ENCODE measurements at places on chromosomes 1 and 21.

- no peak for DNase-seq
Measured at GRCh38 chr1:36638268-36638667, 155.6 kb upstream of the CSF3R start.

- no peak for DNase-seq
Measured at GRCh38 chr1:177958092-177958491, 11.8 kb downstream of the SEC16B start.

GRCh38 chr1:15246960-15247614, at the start of gene FHAD1:
Gene FHAD1 (plus strand): TSS chr1:15247223. CDS start chr1:15251785, 4,562 bp downstream.
- DNase-seq = peak; percentile 5

GRCh38 chr21:46100020-46100419, 2.1 kb downstream of the COL6A2 start:
- no peak for DNase-seq

GRCh38 chr1:243896313-243896712, 46.3 kb upstream of the AKT3 start:
- DNase-seq = no peak

- peak; percentile 79 for DNase-seq
Measured at GRCh38 chr1:147084273-147085096, 87.8 kb downstream of the PRKAB2 start.

- no peak for DNase-seq
Measured at GRCh38 chr1:224851210-224851847, 78.1 kb upstream of the DNAH14 start.

- no peak for DNase-seq
Measured at GRCh38 chr1:15786581-15786980, 20.9 kb downstream of the UQCRHL start.

- DNase-seq = no peak
Measured at GRCh38 chr1:168084396-168085231, 52.1 kb downstream of the GPR161 start.

DNA sequence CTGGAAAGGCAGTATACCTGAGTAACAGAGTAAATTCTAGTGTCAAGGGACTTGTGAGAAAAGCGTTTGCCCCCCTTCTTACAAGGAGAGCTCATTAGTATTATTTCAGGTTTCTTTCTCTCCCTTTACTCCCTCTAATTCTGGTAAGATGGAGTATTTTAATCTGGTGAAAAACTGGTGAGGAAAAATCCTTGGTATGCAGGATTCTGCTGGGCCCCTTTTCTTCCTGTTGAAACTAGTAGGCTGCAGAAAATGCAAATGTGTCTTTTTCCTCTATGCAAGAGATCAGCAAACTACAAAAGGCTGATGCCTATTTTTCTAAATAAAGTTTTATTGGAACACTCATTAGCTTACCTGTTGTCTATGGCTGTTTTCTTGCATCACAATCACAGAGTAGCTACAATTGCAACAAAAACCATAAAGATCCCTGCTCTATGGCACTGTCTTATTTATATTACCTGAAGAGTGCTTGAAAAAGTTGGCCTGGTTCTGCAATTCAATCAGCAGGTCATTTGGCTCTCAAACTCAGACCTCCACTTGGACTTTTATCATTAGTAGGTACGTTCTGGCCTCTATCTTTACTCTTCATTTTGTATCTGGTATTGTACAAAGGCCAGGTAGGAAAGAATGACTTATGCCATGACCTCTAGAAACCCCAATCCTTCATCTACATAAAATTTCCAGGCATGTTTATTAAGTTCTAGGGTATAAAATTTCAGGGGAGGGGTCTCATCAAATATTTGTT, 109.6 kb downstream of the AKT3 start:
- DNase-seq = no peak

- DNase-seq = no peak
Measured at GRCh38 chr1:150551051-150551783, 2.0 kb downstream of the ADAMTSL4 start.

DNA sequence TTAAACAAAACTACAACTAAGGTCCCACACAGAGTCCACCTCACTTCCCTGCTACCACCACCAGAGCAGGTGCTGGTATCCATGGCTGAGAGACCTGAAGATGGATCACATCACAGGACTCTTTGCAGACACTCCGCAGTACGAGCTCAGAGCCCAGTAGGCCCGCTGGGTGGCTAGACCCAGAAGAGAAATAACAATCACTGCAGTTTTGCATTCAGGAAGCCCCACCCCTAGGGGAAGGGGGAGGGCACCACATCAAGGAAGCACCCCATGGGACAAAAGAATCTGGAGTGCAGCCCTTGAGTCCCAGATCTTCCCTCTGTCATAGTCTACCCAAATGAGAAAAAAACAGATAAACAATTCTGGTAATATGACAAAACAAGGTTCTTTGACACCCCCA, 56.9 kb downstream of the ZNF648 start:
- DNase-seq = no peak

DNA sequence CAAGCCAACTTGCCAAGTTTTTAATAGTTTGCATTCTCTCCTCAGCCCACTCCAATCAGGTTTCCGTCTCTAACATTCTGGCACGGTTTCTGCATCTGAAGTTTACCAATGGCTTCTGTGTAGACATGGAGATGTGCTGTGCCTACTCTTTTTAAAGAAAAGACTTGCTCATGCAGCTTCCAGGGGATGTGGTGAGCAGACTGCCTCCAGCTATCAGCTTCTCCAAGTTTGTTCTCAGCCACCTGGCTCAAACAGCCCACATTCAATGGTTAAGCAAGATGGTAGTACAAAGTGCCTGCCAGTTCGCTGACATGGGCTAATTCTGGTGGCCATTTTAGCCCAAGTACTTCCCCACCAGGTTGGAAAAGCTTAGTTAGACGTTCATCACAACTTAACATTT, 465.3 kb downstream of the NEGR1 start:
- no peak for DNase-seq

- no peak for DNase-seq
Measured at GRCh38 chr21:45641480-45642035, 2.0 kb upstream of the PCBP3 start.

GRCh38 chr1:162026881-162027280, 3.2 kb upstream of the OLFML2B start:
- DNase-seq = no peak

DNA sequence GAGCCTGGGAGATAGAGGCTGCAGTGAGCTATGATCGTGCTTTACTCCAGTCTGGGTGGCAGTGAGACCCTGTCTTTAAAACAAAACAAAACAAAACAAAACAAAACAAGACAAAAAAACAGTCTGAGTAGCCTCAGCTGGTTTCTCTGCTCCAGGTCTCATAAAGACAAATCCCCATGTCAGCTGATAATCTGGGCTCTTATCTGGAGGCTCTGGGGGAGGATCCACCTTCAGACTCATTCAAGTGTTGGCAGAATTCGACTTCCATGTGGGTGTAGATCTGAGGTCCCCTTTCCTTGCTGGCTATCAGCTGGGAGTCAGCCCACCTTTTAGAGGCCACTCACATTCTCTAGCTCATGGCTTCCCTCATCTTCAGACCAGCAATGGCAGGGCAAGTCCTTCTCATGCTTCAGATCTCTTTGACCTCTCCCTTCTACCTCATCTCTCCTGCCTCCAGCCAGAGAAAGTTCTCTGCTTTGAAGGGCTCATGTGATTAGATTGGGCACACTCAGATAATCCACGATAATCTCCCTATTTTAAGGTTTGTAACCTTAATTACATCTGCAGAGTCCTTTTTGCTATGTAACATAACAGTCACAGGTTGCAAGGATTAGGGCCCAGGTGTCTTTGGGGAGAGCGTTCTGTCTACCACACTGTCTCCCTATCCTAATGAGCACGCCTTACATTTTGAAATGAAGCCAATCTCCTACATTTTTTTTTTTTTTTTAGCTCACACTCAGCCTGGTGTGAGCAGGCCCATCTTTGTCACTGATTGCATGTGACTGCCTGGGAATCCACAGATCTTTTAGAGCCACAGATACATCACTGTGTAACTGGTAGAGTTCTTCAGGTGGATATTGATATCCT, 7.5 kb upstream of the PYCR2 start:
- no peak for DNase-seq

DNA sequence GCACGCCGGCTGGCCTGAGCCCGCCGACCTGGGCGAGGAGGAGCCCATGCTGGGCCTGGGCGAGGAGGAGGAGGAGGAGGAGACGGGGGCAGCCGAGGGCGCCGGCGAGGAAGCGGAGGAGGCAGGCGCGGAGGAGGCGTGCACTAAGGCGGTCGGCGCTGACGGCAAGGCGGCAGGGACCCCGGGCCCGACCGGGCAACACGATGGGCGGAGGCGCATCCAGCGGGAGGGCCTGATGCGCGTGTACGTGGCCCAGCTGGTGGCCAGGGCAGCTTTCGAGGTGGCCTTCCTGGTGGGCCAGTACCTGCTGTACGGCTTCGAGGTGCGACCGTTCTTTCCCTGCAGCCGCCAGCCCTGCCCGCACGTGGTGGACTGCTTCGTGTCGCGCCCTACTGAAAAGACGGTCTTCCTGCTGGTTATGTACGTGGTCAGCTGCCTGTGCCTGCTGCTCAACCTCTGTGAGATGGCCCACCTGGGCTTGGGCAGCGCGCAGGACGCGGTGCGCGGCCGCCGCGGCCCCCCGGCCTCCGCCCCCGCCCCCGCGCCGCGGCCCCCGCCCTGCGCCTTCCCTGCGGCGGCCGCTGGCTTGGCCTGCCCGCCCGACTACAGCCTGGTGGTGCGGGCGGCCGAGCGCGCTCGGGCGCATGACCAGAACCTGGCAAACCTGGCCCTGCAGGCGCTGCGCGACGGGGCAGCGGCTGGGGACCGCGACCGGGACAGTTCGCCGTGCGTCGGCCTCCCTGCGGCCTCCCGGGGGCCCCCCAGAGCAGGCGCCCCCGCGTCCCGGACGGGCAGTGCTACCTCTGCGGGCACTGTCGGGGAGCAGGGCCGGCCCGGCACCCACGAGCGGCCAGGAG, 7.2 kb upstream of the IBA57 start:
- DNase-seq = no peak

DNA sequence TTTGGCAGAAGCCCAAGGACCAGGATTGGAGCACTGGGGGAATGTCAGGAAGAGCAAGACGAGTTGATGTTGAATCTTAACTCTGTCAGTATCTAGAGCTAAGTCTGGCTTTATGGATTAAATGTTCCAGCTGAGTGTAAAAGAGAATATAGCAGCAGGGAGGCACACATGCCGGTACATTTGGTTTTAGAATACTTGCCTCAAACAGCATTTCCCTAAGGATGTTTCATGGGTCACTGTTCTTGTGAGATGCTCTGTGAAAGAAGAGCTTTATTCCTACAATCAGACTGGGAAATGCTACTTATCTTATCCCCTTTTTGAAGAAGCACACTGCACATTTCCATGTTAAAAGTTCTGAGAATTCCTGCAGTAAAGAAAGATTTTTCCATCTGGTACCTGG, 440.3 kb upstream of the B3GALT2 start:
- no peak for DNase-seq

DNA sequence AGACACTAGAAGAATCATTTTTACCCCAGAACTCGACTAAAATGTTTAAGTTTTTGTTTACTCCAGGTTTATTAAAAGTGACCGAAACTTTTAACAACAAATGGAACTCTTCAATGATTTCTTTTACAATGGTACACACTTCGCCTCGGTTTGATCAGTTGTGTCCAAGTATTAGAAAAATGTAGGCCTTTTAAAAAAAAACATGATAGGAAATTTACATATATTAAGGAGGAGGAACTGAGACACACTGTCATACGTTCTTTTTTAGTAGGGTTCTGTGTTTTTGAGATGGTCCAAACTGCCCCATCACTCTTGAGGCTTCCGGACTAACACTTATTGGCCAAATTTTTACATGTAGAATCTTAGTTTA, 1.3 kb downstream of the PRDM2 start:
- no peak for DNase-seq

DNA sequence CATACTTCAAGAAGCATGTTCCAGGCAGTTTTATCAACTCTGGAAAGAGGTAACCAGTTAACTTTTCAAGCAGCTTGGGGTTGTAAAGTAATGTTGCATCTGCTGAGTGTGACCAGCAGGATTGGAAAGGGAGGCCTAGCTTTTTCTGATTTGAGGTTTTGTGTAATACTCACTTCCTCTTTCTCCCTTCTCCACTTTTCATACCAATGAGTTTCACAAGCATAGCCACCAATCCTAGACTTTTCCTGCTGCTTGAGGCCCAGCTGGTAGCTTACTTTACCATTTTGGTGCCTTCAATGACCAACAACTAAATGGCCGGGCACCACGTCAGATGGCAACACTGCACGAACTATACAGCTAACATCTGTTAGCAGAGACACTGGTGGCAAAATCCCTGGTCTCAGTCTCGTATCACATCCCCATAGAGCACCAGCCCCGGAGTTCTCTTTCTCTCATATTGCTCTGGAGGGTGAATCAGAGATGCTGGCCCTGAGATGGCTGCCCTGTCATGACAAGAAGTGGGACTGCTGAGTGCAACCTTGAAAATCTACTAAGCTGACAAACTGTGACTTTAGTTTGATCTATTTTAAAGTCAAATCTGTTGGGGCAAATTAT, 14.8 kb upstream of the GPR88 start:
- no peak for DNase-seq

GRCh38 chr1:241362350-241362749, 5.3 kb upstream of the RGS7 start:
- no peak for DNase-seq

- no peak for DNase-seq
Measured at GRCh38 chr1:27136998-27137542, 17.9 kb downstream of the SLC9A1 start.

- no peak for DNase-seq
Measured at GRCh38 chr1:94094469-94095111, 26.4 kb downstream of the ABCA4 start.

DNA sequence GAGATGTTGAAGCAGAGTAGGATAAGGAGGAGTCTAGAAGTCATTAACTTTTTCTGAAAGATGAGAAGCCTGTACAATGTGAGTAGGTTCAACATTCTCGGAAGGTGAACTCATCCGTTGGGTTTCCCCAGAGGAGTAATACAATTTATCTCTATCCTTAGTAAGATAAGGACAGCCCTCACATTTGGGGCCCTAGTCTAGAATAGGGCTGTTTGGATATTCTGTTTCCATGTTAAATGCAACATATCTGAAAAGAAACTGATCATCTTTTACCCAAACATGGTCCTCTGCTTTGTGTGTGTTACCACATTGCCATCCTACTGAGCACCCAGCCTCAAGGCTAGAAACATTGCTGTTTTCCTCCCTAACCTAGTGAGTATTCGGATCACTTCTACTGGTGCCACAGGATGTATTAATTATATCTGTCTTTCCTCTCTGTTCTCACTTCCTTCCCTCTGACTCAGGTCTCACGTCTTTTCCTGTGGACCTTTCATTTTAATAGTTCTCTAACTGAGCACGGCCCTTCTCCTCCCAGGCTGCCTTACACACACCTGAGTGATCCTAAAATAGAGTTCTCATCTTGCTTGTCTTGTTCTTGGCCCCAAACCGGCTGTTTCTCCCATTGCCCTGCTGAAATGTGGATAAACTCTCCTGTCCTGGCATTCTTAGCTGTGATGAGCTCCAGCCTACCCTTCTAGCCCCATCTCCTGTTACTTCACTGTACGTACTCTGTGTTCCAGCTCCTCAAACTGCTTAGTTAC, 91.7 kb downstream of the CDC14A start:
- DNase-seq = no peak

- DNase-seq = no peak
Measured at GRCh38 chr1:108154314-108154713, 45.8 kb downstream of the SLC25A24 start.

GRCh38 chr1:151710187-151710840, 6.3 kb downstream of the CELF3 start:
- DNase-seq = no peak

GRCh38 chr1:5373281-5373680, 618.9 kb downstream of the NPHP4 start:
- DNase-seq = no peak

- no peak for DNase-seq
Measured at GRCh38 chr1:33736496-33736895, 127.4 kb upstream of the HMGB4 start.
